NCI-H1417 treated with DMSO at 0.1 percent for 48 hours (cell line): ENCODE measurements at places on chromosomes 2 and 18.

DNA sequence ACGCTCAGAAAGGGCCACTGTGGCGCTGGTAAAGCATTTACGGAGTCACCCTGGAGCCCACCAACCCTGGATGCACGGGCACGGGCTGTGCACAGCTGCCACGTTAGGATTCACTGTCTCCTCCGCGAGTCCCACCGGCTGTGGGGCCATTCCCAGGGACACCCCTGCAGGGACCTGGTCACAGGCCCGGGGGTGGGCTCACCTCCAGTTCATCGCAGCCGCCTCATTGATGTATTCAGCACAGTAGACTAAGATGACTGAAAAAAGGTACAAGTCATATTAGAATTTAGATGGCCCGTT lies 4.7 kb downstream of the TMEM18 start:
- no peak for DNase-seq

DNA sequence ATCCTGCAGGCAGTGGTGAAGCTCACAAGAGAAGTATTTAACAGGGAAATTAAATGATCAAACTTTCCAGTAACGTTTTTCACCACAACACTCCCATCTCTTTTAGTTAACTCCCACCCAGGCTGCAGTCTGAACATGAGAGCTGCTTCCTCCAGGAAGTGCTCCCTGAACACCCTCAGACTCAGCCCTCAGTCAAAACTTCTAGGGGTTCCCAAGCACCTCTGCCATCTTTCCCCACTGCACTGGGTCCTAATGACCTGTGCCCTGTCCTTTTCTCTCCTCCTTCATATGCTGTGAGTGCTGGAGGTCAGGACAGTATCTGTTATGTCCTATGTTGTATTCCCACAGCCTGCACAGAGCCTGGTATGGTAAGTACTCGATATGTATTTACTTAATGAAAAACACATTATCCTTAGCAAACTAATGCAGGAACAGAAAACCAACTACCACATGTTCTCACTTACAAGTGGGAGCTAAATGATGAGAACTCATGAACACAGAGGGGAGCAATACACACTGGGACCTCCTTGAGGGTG lies 49.2 kb upstream of the ASPRV1 start:
- DNase-seq: no peak

DNA sequence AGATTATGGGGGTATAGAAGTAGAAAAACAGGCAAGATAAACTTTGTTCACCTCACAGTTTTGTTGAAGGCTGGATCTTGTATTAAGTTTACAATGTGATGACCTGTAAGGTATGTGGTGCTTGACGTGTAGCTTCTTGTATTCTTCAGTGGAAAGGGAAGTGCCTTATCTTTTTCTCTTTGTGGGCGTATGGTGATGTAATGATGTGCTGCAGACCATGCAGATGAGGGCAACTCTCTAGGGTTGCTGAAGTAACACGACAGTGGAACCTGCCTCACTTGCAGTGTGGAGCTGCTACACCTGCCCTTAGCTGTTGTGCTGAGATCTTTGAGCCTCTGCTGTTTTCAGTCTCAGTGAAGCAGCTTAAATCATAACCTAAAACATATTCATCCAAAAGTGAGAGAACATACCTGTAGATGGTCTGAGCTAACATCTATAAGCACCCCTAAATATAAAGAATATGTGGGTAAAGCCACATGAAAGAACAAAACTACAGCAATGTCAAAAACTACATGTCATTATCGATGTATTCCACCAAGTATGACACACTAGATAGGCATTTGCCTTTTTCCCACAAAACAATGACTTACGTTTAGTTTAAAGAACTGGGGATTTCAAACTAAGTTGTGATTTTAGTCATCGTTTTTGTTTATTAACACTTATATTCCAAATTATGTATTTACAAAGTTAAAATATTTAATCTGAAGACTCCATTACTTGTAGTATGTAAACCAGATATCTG lies 1144.1 kb downstream of the CNTNAP5 start:
- DNase-seq: no peak

DNA sequence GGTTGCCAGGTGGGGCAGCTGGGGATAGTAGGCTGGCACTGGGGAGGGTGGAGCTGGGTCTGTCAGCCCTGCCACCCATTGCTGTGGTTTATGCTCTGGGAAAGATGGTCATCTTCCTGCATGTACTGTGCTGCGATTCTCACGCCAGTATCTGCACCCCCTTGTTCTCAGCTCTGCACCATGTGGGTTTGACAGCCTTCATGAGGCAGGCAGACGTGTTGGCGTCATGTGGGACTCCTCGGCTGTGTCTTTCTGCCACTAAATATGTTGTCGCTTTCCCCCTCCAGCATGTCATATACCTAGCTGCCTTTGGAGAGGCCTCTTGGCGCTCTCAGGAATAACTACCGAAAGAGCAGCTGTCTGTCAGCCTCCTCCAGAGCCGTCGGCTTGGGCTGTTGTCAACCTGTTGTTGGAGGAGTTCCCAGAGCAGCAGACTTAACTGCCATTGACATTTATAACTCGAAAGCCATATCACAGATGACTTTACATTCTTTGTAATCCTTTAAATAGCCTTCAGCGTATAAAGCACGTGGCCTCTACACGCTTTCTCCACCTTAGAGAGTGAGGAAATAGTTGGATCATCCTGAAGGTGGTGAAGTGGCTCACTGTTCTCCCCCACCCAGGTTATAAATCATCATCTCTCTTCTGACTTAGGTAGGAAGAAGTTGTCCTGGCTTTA lies 80.4 kb upstream of the MGAT5 start:
- no peak for DNase-seq

GRCh38 chr18:55430026-55430425 lies 158.0 kb downstream of the TCF4 start:
- no peak for DNase-seq

GRCh38 chr2:212337486-212338343 lies 200.9 kb downstream of the ERBB4 start:
- no peak for DNase-seq
